ENCODE measurements at places on chromosomes 6 and 20.

DNA sequence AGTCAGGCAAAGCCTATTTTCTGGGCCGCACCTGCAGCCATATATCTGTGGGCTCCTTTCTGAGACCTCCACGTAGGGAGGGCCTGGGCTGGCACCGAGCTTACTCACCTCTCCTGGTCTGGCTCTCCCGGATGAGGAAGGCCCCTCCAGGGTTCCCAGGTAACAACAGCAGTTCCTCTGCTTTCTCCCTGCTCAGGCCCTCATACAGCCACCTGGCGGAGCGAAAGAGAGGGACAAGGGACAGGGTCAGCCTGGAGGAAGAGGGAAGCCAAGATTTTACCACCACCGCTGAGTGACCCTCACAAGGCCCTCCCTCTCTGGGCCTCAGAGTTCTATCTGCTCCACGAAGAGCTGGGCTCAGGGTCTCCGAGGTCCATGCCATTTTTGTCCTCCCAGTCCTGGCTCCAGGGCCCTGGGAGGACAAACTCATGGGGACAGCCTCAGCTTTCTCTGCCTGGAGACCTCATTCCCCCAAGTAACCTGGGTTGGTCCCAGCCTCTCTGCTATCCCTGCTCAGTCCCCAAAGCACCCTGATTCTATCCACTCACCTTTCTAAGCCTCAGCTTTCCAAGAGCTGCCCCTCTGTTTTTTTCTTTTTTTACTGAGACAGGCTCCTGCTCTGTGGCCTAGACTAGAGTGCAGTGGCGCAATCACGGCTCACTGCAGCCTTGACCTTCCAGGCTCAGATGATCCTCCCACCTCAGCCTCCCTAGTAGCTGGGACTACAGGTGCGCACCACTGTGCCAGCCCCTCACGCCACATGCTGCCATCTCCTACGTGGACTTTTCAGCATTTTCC is 13.3 kb downstream of the SLA2 start:
- no peak for DNase-seq

DNA sequence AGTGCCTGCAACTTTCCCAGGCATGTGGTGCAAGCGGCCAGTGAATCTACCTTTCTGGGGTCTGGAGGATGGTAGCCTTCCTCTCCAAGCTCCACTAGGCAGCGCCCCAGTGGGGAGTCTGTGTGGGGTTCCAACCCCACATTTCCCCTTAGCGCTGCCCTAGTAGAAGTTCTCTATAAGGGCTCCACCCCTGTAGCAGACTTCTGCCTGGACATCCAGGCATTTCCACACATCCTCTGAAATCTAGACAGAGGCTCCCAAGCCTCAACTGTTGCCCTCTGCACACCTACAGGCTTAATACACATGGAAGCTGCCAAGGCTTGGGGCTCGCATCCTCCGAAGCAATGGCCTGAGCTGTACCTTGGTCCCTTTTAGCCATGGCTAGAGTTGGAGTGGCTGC is 321.6 kb downstream of the TFAP2A start:
- no peak for DNase-seq

DNA sequence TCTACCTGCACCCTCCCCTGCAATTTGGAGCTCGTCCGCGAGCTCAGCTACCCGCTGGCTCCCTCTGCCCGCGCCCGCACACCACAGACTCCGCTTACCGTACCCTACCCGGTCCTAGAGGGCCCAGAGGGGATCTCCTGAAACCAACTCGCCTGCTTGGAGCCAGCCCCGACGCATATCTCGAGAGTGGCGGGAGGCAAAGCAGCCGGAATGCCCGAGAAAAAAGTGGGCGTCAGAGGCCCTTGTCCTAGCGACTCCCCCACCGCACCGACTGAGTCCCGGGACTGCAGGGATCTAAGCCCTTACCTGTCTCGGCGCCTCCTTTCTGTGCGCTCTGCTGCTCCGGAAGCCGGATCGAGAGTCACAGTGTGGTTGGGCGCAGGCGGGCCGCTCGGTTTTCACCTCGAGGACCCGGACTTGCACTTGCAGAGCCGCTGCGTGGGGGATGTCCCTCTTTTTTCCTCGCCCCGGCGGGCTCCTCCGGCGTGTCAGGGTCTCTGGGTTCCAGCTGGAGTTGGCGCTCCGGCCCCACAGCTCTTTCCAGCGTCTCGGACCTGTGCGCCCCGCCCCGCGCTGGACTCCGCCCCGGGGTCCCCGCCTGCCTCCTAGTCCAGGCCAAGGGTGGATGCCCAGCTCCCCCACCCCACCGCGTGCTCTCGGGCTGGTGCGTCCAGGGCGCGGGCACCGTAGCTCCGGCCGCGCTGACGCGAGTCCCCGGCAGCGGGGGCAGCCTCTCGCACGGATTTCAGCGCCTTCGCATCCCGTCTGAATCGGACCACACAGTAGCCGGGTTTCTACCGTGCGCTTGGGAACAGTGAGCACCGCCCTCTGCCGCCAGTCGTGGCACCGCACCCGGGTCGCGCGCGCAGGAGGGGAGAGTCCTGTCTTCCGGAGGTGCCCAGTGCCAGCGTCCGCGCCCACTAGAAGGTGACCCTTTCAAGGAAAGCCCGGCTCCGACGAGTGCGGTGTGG is at the start of gene PROKR2:
TSS of gene PROKR2 (minus strand) at position 767 of the 971 bp plus-strand sequence. CDS start 2,585 bp downstream, outside the sequence.
- DNase-seq: no peak

DNA sequence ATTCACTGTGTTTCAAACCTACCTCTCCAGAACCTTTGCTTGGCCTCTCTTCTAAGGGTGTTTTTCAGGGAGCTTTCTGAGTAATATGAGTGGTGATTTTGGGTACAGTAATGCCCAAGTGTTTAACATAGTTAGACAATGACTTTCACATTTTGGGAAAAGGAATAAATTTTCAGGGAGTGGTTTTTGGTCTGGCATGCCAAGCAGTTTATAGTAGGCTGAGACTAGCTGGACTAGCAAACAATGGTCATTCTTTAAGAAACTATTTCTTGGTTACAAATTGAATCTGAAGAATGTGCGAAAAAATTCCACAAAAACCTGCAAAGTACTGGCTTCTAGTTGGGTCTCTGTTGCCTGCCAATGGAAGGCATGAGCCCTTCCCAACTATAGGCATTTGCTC is 15.4 kb downstream of the FNDC1 start:
- no peak for DNase-seq

DNA sequence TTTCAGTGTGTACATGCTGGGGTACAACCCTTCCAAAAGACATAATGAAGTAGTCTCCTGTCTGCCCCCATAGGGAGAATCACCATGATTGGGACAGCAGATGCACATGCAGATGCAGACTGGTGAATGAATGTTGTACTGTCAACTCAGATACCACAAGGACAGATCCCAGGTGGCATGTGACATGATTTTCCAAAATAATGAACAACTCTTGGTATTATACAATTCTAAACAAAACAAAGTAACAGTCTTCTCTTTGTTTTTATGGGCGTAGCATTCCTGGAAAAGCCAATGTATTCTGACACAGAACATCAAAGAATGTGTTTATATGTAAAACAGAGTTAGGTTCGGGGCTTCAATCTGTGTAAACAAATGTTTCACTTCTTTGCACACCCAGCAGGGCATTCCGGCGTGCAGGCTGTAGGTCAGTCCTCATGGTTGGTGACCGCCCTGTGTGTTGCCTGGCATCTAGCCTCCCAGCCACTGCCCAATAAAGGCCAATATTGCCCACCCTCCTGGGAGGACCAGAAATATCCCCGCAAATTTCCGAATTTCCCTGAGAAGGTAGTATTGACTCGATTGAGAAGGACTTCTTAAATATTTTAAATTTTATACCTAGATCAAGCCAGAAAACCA is 127.7 kb downstream of the KLHL32 start:
- DNase-seq: no peak

DNA sequence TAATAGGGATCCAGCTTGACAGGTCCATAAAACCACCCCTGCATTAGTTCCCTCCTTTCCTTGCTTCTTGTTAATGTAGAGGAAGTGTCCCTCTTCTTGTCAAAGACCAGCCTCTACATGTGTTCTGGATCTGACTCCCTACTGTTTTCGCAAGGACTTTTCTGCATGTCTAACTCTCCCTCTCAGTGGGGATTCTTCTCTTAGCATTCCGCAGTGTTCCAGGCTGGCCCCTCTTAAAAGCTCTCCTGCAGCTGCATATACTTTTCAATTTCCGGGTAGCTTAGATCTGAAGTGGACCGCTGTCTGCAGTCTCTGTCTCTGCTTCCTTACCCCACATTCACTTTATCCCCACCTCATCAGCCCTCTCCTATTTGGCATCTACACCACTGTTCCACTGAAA is 96.1 kb upstream of the MAN1A1 start:
- DNase-seq: no peak

DNA sequence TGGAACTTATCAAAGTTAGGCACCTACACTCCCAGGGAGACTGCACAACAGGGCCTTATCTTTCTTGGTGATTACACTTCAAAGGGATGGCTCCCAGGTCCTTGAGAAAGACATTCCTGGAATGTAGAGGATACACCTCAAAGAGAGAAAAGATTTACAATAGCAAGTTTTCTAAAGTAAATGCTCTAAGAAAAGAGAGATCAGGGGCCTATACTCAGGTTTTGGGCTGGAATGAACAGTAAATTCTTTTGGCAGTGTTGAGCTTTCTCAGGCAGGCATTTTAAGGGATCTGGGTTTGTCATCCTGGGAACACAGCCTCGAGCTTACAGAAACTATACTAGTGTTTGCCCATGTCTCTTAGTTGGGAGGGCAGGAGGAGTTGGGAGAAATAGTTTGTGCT is 31.7 kb upstream of the ME1 start:
- DNase-seq: no peak

GRCh38 chr20:13325033-13325432 is 104.0 kb downstream of the ISM1 start:
- no peak for DNase-seq

DNA sequence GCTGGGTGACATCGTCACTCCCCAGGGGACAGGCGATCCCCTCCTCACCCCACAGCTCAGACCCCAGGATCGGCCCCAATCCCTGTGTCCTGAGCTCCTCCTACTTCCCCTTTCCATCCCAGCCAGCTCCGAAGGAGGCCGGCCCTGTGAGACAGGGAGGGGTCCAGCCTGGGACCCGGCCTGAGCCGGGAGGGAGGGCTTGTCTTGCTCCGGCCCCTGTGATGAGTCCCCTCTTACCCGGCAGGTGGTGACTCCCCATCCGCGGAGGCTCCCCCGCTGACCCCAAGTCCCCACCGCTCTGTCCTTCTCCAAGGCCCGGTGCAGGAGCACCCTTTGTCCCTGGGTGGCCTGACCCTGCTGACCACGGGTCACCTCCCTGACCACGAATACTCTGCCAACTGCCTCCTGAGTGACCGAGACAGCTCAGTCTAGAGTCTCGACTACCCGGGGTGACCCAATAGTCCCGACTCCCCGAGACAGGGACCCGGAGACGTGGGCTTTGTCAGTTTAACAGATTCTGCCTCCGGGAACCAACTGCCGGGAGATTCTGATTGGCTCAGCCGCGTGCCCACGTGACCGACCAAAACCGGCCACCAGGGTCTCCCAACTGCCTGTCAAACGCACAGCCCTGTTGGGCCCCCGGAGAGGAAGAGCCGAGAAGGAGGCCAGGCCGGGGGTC is 187.4 kb upstream of the PROKR2 start:
- no peak for DNase-seq

Data from kidney glomerular epithelial cell (primary cell).